NCI-H446 treated with DMSO at 0.1 percent for 48 hours (cell line): ENCODE measurements at places on chromosomes 5 and 9.

DNA sequence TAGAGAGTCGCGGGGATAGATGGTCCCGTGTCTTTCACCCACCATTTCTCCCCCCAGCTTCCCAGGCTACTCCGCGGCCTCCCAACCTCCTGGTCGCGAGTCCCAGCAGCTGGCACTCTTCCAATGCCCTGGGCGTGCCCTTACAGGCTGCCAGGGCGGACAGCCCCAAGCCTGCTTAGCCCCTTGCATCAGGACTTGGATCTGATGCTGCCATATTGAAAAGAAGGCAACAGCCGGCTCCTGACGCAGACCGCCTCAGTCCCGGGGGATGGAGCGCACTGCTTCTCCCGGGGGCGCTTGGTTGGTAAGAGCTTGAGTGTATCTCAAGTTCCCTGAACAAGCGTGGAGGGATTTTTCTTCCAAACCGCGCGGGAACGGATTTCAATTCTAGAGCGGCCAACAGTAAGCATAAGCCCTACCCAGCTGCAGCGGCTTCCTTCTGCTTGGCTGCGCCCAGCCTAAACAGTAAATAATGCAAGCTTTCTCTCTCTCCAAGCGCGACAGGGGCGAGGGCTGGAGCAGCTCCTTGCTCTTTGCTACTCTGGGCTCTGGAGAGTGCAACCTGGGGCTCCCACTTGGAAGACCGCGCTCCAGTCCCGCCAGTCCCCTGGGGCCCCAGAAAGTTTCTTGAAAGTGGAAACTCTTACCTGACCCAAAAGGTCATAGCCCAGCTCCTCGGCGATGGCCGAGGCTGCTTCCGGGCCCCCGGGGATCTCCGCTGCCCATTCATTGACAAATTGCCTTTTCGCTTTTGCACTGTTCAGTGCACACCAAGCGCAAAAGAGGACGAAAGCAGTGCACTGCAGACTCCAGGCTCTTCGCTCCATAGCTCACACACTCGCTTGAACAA is 607 bp downstream of the PCSK1 start:
- DNase-seq = peak; percentile 90

DNA sequence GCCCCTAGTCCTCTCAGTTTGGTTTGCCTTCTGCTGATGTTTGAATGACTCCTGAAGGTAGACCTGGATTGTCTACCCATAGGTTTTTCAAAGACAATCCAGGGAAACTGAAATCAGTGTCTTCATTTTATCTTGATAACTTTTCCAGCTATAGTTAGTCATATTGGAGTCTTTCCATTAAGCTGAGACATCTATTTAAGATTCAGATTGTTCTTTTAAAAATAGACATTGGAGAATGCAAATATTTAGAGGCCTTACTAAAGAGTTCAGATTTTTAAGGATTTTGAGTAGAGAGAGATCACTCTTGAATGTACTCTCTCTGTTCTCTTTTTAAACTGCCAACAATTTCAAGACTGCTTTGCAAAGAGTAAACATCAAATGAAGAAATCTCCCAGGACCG is 69.1 kb downstream of the GDNF start:
- DNase-seq = no peak

DNA sequence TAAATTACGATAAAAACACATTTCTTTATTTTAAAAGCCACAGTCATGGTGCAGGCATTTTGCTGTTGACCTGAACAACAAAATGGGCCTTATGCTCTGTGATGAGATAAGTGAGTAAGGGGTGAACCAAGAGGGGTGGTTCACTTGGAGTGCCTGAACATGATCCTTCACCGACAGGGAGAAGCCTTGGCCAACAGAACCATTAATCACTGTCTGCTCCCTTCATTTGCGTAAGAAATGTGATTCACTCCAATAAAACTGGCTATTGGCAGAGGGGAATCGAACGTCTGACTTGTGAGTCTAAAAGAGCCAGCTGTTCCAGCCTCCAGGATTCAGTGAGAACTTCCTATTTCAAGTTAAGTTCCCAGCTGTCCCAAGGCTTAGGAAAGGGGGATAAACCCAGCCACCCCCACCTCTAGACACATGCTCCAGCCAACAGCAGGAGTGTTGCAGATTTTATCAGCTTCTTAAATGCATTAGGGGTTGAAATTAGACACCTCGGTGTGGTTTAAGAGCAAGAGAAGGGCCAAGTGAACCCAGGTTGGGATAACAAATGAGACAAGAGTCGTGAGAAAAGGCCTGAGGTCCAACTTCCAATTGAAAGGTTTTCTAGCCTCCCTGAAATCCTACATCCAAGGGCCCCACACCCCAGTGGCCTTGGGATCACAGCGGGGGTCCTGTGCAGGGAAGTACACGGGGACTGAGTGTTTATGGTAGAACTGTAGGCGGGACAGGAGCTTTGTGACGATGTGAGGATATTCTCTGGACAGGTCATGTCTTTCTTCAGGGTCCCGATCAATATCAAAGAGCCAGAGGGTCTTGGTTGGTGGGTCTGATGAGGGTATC is 131.4 kb upstream of the LHFPL2 start:
- DNase-seq = peak; percentile 27

DNA sequence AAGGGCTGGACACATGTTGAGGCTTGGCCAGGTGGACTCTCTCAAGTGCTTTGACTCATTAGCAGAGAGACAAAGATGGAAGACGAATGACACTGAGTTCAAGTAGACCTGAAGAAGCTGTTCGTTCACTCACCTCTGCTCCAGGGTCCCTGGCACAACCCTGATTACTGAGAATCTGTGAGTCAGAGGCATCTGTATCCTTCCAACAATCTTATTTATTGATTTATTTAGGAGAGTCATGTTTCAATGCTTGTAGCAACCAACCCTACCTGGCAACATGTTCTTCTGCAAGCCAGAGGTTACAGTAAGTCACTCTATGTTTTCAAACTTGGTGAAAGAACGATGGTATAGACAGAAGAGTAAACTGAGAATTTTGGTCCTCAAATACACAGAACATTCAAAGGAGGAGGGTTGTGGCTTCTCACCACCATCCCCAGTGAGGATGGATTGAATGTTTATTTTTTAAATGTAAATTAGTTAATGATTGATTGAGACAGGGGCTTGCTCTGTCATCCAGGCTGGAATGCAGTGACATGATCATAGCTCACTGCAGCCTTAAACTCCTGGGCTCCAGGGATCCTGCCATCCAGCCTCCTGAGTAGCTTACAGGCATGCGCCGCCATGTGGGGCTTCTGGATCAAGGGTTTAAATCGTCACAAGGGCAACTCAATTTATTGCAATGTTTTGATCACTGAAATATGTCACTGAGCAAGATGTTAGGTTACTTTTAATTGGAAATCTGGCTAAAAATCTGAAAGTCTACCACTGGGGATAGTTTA is 55.7 kb upstream of the CARTPT start:
- DNase-seq = no peak

DNA sequence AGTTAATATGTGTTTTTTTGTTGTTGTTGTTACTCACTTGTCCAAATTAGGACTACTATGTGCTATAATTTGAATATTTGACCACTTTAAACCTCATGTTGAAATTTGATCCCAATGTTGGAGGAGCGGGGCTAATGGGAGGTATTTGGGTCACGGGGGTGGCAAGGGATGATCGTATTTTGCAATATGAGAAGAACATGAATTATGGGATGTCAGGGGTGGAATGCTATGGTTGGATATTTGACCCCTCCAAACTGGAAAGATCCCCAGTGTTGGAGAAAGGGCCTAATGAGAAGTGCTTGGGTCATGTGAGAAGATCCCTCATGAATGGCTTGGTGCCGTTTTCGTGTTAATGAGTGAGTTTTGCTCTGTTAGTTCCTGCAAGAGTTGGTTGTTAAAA is 119.8 kb downstream of the NUDT12 start:
- DNase-seq = no peak

DNA sequence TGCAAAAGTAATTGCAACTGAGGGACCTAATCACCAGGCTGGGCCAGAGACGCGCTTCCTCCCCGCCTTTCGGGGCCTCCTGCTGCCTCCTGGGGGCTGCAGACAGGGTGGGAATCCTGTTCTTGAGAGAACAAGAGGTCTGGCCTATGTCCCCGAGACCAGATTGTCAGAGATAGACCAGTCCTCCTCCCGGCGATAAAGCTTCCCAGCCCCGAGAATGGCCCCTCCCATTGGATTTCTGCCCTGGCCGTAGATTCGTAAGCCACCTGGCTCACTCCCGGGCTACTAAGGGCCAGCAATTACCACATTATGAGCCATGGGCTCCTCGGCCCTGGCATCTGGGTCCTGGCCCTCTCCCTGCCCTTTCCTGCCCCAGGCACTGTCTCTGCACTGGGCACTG is 70.4 kb downstream of the HRH2 start:
- no peak for DNase-seq

DNA sequence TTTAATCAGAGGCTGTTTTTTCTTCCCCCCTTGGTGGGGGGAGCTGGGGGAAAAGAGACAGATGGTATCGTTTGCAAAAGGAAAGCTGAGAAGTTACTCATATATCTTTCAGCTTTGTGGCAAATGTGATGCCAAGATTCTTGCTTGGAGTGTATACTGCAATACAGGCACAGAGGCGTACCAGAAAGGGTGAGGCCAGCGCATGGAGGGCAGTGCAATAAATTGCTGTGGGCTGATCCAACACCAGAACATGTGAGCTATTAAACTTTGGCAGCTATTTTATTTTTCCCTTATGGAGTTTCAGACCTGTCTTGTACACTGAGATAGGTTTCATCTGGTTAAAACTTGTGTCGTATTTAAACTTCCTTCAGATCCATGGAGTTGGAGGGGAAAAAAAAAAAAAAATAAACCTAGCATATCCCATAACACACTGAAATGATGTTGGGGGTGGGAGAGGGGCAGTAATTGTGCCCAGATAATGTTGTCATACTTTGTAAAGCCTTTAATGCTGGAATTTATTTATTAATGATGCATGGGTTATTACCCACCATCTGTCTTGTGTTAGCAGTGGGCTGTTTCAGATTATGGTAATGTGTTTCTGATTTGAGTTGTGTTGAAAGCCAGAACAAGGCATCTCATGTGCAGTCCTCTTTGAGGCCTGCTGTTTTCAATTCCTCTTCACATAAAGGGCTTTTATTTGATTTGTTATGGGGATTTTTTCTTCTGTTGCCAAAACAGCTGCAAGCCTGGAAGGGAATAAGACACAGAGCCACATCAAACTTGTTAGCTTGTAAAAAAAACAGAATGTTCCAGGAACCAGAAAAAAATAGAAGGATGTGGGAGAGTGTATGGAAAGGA is 891.3 kb downstream of the TLE1 start:
- peak; percentile 95 for DNase-seq

DNA sequence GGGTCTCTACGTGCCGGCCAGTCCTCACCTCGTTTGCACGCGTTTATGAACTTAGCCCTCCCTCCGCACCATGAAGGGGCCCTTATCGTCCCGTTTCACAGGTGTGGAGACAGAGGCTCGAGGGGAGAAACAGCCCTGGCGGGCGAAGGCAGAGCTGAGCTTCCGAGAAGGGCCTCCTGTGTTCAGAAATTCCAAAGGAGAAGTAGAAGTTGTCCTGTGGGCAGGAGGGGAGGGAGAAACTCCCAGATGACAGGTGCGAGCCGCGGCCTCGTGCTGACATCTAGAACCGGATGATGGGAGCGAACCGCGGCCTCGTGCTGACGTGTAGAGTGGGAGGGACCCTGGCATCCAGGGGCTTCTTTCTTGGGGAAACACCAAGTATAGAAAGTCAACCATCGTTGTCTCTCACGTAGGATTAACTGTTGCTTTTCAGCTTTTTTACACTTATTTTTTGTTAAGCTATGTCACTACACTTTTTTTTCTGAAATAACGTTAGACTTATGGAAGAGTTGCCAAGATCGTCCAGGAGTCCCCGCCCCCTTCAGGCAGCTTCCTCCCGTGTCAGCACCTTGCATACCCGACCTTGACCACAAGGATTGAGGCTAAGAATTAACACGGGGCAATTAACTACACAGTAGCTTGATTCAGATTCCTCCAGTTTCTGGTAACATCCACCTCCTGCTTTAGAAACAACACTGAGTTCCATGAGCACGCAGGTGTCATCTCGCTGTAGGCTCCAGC is 42.8 kb upstream of the NKD2 start:
- DNase-seq = no peak

- peak; percentile 74 for DNase-seq
These were observed 125.4 kb downstream of the ATPSCKMT start for GRCh38 chr5:10124287-10124686.

GRCh38 chr9:30459156-30459555 is 1925.3 kb upstream of the ACO1 start:
- no peak for DNase-seq

DNA sequence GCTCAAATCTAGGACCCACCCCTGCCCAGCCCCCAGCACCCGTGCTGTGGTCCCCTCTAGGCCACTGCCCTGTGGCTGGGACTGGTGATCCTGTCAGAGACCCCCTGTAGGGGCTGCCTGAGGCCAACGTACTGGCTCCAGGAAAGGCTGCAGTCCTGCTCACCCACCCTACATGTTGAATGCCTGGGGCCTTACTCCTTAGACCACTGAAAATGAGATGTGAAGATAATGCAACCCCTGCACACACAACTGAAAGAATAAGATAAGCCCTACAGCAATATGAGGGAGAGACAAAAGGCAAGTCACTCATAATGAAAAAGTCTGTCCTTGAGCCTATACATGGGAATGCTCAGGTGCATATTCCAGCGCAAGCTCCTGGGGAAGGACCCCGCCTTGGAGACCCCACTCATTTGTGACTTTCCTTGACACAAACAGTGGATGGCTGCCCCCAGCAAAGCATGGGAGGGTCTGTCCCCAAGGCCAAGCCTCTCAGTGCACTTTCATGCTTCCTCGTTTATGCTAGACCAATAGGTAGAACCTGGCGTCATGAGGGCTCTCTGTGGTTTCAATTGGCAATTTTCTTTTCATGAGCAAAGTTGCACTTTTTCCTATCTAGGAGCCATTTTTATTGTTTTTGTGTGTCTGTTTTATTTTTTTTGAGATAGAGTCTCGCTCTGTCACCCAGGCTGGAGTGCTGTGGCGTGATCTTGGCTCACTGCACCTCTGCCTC is 12.5 kb upstream of the WNK2 start:
- DNase-seq = no peak

GRCh38 chr5:139494256-139494655 is 11.7 kb upstream of the STING1 start:
- no peak for DNase-seq

- DNase-seq = no peak
These were observed 80.8 kb upstream of the PIK3R1 start for GRCh38 chr5:68134669-68135313.

- DNase-seq = no peak
These were observed 102.7 kb upstream of the IER5L start for GRCh38 chr9:129280623-129281271.

DNA sequence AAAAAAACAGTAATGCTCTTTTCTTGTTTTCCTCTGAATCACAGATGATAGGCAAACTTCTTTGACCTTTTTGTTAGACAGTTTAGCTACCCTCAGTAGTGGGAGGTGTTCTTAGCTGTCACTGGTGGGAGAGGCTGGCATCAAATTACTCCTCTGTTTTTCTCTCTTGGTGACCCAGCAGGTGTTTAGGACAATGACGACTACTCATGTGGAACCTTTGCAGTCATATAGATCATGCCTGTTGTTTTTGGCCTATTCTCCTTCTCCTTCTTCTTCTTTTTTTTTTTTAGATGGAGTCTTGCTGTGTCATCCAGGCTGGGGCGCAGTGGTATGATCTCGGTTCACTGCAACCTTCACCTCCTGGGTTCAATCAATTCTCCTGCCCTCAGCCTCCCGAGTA is 15.4 kb upstream of the NPR2 start:
- no peak for DNase-seq

GRCh38 chr5:59264639-59265245 is 628.8 kb downstream of the PDE4D start:
- DNase-seq = no peak
